ENCODE measurements at places on chromosomes 2 and 18.

- no peak for DNase-seq
Observed at GRCh38 chr2:241070361-241070760, 31.7 kb downstream of the MTERF4 start.

DNA sequence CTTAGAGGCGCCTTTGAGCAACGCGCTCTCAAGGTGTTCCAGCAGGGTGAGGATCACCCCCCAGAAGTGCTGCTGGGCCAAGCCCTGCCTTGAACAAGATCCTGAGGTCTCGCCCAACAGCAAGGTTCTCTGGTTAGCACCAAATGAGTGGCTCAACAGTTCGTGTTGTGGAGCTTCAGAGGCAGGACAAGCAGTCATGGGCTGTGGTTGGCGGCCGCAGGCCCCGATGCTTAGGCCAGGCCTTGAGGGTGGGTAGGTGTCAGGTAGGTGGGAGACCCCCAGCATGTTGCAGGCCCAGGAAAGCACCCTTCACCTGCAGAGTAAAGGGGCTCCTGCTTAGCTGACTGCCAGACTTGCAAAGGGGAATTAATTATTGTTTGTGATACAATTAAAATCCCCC lies 70.2 kb upstream of the FOSL2 start:
- no peak for DNase-seq

- no peak for DNase-seq
Observed at GRCh38 chr2:128197059-128197458, 106.1 kb downstream of the UGGT1 start.

- DNase-seq, result no peak
Observed at GRCh38 chr2:170862286-170862902, 45.7 kb downstream of the GAD1 start.

GRCh38 chr2:85012431-85012830 lies 41.5 kb downstream of the KCMF1 start:
- DNase-seq, result no peak

DNA sequence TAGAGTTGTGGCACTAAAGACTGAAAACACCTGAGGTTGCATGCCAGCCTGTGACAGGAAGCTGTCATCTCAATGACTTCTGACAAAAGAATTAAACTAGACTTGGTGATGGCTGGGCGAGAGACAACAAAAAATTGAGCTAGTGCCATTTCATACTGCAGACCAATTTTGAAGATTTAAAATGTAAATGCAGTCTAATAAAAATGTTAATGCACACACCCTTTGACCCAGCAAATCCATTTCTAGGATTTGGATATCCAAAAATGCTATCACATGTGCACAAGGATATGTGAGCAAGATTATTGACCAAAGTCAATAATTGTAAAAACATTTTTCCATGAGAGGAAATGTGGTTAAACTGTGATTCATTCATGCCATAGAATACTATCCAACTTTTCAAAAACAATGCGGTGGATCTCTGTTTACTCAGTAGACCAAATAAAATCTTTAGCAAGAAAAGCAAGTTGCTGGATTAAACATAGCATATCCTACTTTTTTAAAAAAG lies 5.6 kb downstream of the FBXO36 start:
- DNase-seq, result no peak

- no peak for DNase-seq
Observed at GRCh38 chr2:172893671-172894070, 158.0 kb downstream of the RAPGEF4 start.

- DNase-seq, result no peak
Observed at GRCh38 chr2:38109732-38110181, 33.8 kb upstream of the CYP1B1 start.

- no peak for DNase-seq
Observed at GRCh38 chr2:239212121-239212928, 188.5 kb downstream of the HDAC4 start.

DNA sequence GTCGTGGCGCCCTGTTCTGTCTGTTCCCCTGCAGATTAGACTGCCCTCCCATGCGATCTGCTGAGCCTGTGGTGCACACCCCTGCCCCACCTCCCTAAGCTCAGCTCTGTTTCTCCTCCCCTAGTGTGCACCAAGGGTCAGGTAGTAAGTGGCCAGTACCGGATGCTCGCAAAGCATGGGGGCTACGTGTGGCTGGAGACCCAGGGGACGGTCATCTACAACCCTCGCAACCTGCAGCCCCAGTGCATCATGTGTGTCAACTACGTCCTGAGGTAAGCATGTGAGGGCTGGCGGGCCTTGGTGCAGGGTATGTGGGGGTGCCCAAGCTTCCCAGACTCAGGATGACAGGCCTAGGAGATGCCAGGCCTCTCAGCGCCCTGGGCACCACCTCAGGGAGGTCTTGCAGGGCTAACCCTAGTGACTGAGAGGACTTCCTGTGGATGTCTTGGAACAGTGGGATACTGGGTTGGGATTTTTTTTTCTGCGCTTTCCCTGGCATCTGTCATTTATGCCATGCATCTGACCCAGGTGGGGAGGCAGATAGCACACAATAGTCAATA lies 78.4 kb downstream of the EPAS1 start:
- no peak for DNase-seq

DNA sequence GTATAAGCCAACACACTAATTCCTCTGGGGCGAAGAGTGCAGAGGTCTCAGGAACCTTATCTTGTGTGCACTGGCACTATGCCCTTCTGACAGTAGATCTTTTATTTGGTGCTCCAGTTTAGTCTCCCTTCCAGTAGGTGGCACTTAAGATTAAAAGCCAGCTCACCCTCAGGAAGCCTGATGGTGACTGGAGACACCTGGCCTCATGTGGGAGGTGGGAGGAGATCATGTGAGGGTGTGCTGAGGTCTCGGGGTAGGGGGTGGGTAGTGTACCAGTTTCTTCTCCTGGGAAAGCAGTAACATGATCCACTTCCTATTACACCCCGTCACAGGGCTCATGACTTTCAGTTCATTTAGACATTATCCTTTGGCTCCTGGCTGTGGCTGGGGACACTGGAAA lies 654.9 kb downstream of the ADCYAP1 start:
- peak; percentile 49 for DNase-seq

GRCh38 chr2:182404092-182404491 lies 22.7 kb downstream of the PDE1A start:
- DNase-seq, result no peak

- DNase-seq, result peak; percentile 34
Observed at GRCh38 chr18:3593381-3593903, 143.5 kb downstream of the TGIF1 start.

DNA sequence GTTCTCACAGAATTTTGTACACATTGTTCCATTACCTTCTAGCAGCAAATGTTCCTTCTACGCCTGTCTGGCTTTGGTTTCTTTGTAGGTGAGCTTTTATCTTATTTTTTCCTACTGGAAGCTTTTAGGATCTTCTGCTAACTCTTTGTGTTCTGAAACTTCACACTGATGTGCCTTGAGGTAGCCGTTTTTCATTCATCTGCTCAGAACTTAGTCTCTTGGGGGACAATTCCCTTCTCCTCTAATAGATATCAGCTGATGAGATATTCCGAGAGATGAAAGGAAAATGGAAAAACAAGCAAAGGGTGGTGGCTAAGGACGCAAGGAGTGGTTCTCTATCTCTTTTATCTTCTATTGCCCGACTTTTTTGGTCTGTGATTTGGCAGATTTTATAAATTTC lies 27.8 kb upstream of the LPIN1 start:
- no peak for DNase-seq

DNA sequence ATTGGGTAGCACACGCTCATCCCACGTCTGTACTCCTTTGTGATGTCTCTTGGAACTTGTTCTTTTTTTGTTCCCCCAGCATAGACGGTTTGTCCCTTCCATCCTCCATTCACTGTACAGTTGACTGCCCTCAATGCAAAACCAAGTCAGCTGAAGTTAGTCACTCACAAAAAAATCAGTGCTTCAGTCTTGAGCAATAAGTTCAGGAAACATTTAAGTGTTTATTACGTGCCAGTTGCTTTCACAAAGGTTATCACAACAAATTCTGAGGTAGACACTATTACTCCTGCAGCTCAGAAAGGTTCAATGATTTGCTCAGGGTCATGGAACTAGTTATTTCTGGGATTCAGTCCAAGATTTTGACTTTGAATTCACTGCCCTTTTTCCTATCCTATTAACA lies 102.2 kb downstream of the PDE1A start:
- no peak for DNase-seq

DNA sequence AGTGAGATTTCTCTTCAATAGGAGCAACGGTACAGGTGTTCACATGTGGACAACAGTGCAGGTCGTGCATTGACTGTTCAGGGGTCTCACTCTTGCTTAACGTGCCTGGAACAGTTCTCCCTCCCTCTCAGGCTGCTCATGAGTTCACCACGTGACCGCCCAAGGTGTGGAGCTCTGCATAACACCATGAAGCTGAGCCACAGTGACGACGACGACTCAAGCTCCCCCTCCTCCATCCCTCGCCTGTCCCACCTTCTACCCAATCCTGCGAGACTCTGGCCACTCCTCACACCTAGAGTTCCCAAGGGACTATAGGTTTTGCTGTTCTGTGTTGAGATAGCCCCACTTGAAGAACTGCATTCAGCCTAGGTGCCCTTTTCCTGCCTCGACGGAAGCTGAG lies 42.8 kb downstream of the STK25 start:
- DNase-seq, result no peak

DNA sequence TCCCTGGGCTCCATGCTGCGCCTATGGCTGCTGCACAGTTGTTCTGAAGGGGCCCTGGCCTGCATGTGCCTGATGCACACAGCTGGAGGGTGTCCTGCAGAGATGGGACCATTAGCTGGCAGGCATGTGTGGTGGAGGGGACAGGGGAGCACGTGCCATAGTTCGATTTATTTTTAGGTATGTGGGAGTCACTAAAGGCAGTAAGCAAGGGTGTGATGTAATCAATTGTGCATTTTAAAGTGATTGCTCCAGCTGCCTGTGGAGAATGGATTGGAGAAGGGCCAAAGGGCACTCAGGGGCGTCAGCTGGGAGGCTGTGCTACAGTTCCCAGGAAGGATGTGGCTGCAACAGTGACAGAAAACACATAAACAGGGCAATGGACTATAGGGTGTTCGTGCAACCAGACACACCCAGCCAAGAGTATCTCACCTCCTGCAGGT lies 205.1 kb downstream of the ARL4C start:
- DNase-seq, result peak; percentile 54

- no peak for DNase-seq
Observed at GRCh38 chr2:234309431-234309830, 187.4 kb downstream of the ARL4C start.

DNA sequence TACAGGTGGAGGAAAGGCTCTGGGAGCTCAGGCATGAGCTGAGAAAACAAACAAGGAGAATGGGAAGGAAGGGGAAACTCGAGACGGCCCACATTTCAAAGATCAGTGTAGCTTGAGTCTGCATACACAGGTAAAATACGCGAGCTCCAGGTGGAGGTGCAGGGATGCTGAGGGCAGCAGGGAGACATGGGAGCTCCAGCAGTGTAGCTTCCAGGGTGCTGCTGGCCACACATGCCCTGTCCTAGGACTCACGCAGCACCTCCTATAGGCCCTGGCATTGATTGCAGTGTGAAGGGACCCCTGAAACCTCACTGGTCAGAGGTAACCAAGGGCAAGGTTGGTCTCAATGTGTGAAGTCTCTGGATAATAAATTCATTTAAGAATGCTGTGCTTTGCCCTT lies 362.8 kb upstream of the HS6ST1 start:
- DNase-seq, result no peak

- DNase-seq, result no peak
Observed at GRCh38 chr2:196225213-196225612, 53.8 kb upstream of the STK17B start.

- DNase-seq, result no peak
Observed at GRCh38 chr18:11494107-11494506, 115.3 kb upstream of the SLC35G4 start.

DNA sequence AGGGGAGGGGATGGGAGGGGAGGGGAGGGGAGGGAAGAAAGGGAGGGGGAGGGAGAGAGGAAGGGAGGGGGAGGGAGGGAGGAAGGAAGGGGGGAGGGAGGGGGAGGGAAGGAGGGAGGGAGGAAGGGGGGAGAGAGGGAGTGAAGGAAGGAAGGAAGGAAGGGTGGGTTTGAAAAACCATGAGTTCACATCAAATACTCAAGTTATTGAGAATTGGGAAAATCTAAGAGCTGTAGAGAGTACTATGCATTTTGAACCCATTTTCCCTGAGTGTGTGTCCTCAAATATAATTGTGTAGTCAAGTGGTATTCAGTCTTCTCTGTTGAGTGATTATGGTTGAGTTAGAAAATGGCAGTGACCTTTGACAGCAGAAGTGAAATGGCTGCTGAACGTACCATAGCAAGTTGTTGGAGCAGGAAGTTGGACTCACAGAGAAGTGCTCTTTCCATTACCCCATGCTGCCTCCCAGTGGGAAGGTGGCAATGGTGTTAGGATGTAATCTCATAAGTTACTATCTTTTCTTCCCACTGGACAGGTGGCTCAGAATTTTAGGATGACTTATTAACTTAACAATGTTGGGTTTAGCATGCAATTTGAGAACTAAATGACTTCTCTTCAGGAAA lies 214.6 kb downstream of the SETBP1 start:
- DNase-seq, result peak; percentile 69

- peak; percentile 80 for DNase-seq
Observed at GRCh38 chr2:110211938-110212858, at the start of gene MTLN. Gene MTLN, minus strand, starts transcription at chr2:110212547. Its CDS starts 22 bp downstream, at chr2:110212525.

- DNase-seq, result no peak
Observed at GRCh38 chr18:31576670-31577069, 15.0 kb upstream of the TTR start.

- no peak for DNase-seq
Observed at GRCh38 chr2:19203866-19204265, 154.6 kb downstream of the OSR1 start.

DNA sequence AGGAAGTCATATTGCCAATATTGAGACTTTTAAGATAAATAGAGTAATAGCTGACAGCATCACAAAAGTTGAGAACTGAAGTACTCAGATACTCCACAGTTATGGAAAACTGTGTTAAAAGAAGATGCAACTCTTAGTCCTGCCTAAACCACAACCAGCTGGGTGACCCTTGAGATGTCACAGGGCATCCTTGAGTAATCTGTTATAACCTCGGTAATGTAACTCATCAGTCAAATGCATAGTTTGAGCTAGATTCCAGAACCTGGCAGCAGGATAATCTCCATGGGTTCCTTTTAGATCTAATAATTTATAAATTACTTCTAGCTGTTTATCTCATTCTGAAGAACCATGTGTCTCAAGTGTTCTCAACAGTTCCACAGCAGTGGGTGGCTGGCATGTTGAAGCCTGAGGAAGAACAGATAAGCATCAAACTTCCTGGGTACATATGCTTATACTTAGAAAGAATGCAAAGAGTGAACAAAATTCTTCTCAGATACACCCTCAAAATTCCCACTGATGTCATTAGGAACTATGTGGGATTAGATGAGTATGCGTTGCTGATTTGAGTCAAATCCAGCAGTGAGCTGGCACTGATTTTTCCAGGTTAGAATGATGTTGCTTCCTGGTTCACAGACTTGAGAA lies 304.1 kb upstream of the ERBB4 start:
- no peak for DNase-seq
